ENCODE measurements at places on chromosomes 4 and X.

DNA sequence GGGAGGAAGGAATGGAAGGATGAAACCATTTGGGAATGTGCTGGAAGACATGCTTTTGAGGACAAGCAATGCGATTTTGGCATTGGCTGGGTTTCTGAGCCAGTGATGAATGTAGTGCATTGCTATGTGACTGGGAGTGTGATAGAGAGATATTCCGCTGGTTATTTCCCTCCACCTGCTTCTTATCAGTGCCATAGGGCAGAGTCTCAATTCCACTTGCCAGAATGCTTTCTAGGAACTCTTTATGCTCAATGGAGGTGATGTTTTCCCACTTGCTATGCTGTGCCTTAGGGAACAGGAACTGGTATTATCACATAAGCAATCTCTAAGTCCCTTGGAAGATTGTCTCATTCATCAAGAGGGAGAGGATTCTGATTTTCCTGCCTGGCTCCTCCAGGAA lies 28.0 kb downstream of the TBL1X start:
- no peak for DNase-seq

DNA sequence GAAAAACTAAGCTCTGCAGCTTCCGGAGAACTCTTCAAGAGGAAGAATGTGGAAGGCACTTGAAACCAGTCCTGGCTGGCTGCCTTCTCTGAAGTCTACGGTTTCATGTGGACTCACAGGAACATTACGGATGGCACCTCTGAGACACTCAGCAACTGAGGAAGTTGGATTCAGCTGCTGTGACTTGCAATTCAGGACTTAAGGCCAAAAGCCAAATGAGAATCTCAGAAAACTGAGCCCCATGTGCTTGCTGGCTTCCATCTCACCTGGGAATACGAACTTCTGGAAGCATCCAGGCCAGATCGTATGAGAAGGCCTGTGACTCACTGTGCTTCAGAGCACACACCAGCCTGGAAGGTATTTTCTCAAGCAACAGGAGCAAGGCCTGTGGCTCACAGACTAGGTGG lies 107.8 kb upstream of the GPC4 start:
- DNase-seq, result no peak

GRCh38 chr4:128056396-128056795 lies 4.7 kb upstream of the LARP1B start:
- no peak for DNase-seq

DNA sequence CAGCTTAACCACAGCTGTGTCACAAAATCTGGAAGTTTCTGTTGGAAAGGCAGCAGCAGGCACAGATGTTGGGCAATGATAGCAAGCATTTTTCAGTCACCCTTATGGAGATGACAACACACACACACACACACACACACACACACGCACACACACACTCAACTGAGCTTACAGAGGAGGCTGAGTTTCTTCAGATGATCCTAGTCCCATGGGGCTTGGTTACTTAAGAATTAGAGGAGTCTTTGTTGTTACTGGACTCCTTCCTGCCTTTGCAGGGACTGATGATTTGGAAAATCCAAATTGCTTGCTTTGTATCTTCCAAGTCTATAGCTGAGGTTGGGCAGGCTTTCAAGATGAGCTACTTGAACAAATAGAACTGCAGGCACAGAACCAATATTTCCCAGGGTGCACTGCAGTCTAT lies 740.1 kb upstream of the PITX2 start:
- DNase-seq, result no peak

GRCh38 chrX:134683351-134684005 lies 25.2 kb upstream of the PLAC1 start:
- no peak for DNase-seq

DNA sequence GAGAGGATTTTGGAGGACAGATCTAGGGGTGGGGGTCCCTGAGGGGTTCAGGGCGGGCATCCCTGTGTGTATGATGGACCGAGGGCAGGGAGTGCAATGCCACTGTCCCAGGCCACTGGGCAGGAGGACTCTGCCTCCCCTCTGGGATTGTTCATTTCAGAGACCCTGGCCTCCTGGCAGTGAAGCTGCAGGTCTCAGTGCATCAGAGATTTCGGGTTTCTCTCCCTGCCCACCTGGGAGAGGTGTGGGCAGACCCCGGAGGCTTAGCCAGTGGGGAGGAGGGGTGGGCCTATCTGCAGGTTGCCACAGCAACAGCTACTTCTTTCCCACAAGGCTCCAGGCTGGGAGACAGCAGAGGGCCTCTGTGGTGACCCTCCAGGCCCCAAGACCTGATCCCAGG lies 80.1 kb upstream of the LRPAP1 start:
- no peak for DNase-seq

DNA sequence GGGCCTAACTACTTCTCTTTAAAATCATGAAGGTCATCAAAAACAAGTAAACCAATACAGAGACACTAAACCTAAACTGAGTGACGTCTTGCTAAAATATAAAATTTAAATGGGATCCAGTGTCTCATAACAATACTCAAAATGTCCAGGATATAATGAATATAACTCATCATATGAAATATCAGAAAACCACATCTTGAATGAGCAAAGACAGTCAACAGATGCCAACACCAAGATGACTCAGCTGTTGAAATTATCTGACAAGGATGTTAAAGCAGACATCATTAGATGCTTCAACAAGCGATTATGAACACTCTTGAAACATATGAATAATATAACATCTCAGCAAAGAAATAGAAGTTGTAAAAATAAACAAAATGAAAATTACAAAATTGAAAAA lies 8.3 kb downstream of the NAP1L2 start:
- DNase-seq, result no peak

Data from GM12865 (cell line).